Activated CD8-positive, alpha-beta memory T cell treated with anti-CD3 and anti-CD28 coated beads for 1 hour (primary cell): ENCODE measurements at places on chromosomes 5 and 9.
A peak's percentile ranks its signal among the peaks of the same experiment; 100 is the strongest.

DNA sequence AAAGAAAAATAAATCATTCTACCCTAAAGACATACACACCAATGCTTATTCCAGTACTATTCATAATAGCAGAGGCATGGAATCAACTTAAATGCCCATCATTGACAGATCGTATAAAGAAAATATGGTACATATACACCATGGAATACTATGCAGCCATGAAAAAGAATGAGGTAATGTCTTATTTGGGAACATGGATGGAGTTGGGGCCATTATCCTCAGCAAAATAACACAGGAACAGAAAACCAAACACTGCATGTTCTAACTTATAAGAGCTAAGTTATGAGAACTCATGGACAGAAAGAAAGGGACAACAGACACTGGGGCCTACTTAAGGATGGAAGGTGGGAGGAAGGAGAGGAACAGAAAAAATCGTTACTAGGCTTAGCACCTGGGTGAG is 527.5 kb upstream of the ST8SIA4 start:
- no peak for DNase-seq

GRCh38 chr5:65721050-65721719 is 724 bp downstream of the SGTB start:
- no peak for DNase-seq

- DNase-seq, result no peak
Observed at GRCh38 chr9:4490705-4491625, 697 bp downstream of the SLC1A1 start.

GRCh38 chr5:176941951-176942350 is 42.8 kb upstream of the HK3 start:
- no peak for DNase-seq

DNA sequence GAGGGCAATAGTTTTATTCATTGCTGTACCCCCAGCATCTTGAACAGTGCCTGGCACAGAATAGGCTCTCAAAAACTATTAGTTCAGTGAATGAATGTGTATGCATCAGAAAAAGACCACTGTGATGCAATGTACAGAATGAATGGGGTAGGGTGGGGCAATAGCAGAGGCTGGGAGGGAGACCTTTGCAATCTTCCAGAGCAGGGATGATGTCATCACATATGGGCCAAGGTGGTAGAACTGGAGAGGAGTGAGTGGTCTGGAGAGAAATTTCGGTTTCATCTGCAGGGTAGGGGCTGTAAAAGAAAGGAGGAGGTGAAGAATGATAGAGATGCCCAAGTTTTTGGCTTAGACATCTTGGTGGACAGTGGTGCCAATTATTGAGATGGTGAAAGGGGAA is 23.4 kb upstream of the ARAP3 start:
- DNase-seq, result no peak

DNA sequence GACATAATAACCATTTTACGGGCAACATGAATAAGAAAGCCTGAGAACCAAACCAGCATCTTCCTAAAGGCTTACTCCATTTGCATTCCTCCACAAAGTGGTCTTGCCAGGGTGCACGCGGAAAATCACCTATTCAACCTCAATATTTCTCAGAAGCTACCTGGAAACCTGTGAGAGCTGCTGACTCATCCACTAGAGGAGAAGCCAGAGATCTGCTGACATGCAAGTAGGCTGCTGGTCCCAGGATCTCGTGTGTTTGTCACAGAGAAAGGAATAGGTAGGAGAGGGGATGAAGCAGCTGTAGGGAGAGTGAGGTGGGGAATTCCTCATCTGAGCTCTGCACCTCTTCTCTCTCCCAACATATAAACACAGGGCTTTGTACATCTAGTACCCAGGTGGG is 138.1 kb downstream of the ADAMTS12 start:
- no peak for DNase-seq

DNA sequence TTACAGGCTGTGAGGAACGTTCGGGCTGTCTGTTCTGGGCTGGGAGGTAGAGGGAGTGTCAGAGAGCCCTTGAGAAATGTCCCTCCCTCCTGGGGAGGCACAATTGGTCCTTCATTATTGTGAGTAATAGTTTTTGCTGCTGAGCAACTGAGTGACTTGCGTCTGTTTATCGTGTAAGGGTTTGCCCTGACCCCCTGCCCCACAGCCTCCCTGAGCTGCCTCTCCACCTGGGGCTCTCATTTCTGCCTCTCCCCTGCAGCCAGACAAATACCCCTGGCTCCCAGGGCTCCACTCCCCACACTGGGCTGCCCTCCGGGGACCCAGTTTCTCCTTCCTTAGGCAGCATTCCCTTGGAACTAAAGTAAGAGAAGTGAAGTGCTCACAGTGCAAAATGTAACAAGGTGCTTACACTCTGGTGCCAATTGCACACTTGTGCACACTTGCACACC is 174.9 kb upstream of the MVB12B start:
- no peak for DNase-seq

GRCh38 chr5:91155274-91155673 is 227.8 kb downstream of the ARRDC3 start:
- DNase-seq, result no peak

DNA sequence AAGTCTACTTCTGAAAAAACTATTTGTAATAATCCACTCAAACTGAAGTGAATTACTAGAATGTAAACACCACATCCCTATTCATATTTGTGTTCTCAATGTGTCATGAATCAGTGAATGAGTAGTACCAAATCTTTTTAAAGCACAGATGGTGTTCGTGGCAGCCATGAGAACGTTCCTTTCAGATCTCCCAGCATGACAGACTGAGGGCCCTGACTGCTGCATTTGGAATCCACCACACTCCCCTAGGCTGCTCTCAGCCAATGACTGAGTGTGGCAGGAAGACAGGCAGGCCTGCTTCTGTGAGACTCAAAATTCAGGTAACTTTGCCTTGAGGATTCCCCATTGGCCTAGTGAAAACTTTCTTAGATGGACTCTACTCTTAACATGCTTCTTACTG is 10.9 kb upstream of the JMY start:
- DNase-seq, result no peak

- no peak for DNase-seq
Observed at GRCh38 chr9:100595391-100596199, 17.7 kb downstream of the CAVIN4 start.

DNA sequence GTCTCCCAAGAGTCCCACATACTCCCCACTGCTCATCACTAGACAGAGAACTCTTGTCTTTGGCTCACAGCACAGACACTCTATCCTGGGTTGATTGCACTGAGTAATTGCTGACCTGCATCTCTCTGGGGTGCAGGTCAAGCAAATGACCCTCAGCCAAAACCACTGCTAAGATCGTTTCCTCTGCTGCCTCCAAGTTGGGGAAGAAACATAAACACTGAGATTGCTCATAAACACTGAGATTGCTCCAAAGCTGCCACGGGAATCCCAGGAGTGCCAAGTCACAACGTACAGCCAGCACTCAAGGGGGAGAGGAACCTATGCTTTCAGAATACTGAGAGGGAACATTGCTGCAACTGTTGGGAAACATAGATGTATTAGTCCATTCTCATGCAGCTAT is 1402.1 kb upstream of the ACO1 start:
- DNase-seq, result no peak

DNA sequence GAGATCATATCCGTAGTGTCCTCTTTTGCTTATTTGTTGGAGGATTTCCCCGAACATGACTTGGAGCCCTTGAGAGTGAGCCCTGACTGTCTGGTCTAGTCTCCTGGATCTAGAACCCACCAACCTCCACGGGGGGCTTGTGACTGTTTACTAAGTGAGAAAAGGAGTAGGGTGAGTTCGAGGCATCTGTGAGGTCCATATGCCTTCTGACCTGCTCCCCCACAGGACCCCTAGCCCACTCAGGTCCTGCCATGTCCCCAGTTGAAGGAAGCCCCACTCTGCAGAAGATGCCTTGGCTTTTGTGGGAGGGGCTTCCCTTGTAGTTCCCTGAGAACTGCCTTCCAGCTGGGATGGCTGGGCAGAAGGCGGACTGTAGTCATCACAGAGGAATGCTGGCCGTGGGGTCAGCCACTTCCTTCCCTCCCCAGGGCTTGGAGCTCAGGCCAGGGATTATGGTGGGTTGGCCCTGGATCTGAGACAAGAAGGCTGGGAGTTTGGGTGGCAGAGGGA is 7.0 kb upstream of the IRF1 start:
- no peak for DNase-seq

DNA sequence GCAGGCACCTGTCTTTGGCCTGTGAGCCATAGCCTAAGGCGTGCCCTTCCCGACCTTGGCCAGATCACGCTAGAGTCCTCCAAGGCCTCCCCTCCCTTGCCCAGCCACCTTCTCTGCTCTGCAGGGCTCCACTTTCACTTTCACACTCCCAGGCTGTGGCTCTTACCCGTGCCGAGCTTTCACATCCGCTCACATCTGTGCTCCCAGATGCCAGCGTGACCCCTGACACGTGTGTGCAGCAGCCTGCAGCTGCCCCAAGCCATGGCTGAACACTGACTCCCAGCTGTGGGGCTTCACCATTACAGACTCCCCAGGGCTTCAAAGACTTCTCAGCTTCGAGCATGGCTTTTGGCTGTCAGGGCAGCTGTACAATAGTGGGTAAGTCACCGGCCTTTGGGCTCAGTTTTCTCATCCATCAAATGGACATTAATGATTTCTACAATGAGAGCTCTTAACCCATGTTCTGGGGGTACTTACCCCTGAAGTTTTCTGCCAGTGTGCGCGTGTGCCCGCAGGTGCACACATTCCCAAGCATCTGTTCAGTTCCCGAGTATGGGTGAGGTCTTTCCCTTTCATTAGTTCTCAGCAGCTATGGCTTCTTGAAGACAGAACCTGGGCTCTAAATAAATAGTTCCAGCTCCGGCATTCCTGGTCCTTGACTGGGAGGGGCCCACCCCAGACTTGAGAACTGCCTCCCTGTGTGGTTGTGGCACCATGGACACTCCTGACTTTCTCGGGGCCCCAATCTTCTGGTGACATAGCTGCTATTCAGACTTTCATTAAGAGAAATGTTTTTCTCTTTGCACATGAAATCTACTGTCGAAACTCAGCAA is 118.6 kb downstream of the RGS3 start:
- peak; percentile 54 for DNase-seq

DNA sequence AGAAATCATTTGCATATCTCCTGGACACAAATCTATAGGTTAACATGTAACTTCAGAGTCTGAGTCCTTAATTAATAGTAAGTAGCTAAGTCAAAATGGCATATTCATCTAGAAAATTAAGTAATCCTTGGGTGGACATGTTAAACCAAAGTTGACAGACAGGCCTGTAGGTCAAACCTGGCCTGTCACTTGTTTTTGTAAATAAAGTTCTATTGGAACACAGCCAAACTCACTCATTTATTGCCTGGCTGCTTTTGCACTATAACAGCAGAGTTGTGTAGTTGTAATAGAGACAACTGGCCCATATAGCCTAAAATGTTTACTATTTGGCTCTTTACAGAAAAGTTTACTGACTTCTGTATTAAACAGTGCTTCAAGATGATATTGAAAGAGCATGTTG is 24.6 kb upstream of the GPR21 start:
- no peak for DNase-seq

DNA sequence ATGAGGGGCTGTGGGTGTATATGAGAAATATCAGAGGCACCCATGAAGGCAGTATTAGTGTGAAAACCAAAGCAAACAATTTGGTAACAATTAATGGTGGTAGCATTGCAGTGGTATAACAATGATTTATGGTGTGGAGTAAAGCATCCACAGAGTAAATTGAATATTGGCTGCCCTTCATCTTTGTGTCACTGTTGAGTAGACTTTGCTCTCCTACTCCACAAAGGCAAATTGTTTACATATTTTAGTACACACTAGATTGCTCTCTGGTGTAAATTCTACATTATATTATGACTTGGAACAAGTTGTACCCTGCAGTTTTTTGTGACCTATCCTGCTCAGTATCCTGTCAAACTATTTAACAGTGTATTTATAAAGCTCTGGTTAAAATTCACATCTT is 455.5 kb upstream of the RORB start:
- no peak for DNase-seq

DNA sequence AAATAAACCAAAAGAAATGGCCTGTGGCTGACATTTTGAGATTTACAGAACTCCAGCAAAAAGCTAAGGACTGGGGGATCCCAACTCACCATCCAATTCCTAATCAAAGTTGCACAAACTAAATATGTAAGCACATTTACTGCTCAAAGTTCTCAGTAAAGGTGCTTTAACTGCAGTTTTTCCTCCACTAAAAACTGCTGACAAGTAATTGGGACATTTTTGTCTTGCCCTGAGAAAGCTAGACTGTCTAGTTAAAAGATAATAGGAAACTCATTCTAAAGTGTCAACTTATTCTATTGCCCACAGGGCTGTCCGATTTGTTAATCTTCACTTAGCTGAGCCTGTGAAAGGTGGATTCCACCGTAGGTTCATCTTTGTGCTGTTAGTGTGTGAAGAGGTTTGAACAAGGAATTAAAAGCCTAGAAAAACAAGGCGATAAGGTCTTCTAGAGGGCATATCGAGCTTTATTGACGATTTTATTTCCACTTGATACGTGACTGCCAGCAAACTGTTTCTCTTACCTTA is 1.0 kb downstream of the DOCK8 start:
- DNase-seq, result no peak

- DNase-seq, result no peak
Observed at GRCh38 chr5:164057121-164057520, 551.7 kb downstream of the MAT2B start.

DNA sequence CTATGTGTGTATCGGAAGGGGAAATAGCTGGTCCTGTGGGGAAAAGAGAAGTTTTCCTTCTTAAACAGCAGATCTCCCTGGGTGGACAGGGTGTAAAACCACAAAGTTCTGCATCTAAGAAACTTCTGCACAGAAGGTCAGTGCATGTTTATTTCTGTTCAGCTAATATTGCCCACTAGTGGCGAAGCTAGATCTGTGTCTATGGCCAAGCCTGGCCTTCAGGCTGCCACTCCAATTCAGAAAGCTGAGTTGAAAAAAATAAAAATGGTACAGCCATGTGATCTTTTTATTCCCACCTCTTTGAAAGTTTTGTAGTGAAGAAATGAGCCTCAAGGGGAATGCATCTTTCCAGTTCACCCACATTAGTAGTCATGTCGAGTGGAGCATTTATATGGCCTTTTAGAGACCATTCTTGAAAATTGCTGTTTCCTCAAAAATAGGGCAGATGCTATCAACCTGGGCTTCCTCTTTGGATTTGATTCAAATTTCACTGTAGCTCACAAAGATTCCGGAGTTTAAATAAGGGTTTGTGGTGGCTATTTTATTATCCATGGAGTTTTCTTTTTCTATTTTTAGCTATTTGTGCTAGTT is 488.0 kb downstream of the PRELID2 start:
- no peak for DNase-seq

- no peak for DNase-seq
Observed at GRCh38 chr9:85524531-85524930, 217.2 kb downstream of the AGTPBP1 start.
